ENCODE measurements at places on chromosomes 2 and 18.

GRCh38 chr2:222944552-222944951, 83.7 kb downstream of the ACSL3 start:
- no peak for DNase-seq

DNA sequence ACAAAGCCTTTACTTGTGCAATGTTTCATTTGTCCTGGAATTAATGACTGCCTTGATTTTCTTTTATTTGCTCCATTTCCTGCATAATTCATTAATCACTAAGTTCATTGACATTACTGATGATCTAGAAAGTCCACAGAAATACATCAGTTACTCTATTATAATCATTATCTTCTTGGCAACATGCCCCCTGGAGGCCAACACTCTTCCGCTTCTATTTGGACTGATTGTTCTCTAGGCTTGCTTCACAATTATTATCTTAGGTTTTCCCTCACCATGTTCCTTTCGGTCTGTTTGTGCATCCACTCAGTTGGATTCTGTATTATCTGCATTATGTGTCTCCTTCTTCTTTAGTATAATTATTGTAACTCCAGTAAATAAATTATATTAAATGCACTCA, 461.0 kb upstream of the CDH2 start:
- no peak for DNase-seq

DNA sequence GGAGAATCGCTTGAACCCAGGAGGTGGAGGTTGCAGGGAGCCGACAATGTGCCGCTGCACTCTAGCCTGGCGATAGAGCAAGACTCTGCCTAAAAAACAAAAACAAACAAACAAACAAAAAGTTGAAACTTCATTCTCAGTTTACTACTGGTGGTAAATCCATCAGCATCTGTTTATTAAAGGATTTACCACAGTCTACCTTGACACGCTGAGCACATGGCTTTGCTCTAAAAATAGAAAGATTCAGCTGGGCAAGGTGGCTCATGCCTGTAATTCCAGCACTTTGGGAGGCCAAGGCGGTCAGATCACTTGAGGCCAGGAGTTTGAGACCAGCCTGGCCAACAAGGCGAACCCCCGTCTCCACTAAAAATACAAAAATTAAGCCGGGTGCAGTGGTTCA, 201.3 kb downstream of the TGIF1 start:
- DNase-seq: no peak

GRCh38 chr2:61282104-61282590, 120.2 kb downstream of the C2orf74 start:
- DNase-seq: no peak

- no peak for DNase-seq
These were observed 88.4 kb downstream of the METTL4 start for GRCh38 chr18:2482706-2483475.

DNA sequence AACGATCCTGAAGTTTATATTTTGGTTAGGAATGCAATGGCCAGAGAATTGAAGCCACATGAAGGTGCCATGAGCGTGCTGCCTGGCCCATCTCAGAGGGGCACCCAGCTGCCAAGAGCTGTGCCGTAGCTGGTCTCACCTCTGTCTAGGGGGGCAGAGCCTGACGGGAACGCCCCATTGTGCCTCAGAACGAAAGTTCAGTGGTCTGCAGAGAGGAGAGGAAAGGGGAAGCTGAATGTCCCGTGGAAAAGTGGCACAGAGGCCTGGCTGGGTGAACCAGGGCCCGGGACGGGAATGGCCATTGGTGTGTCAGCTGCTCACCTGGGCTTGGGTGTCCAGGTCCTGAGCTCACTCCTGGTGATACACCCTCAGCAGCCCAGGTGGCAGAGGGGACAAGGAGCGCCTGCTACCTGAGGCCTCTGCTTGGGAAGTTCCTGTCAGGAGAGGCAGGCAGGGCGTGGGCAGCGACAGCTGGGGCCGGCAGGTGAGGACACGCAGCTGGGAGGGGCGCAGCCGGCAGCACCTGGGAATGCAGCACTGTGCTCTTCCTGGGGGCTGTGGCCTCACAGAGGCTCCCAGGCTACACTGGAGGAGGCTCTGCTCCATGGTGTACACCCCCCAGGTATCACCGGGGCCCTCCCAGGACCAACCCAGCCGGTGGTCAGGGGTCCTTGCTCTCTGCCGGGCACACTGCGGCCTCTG, 67.3 kb downstream of the PARD6G start:
- no peak for DNase-seq

GRCh38 chr2:182625814-182626213, 90.2 kb upstream of the DNAJC10 start:
- DNase-seq: no peak

DNA sequence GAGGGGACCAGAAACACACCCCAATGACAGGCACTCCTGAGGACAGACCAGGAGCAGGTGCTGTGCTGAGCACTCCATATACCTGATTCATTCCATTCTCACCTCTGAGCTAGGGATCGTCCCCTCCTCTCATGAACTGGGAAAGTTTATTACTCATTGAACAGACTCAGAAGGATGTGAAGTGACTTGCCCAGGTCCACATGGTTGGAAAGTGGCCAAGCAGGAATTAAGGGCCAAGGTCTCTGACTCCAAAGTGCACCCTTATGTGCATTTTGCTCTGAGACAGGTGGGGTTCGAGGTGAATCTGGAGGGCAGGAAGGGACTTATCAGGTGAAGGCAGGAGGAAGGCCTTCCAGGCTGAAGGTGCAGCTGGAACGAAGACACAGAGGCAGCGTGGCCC, 25.1 kb upstream of the PLB1 start:
- no peak for DNase-seq

DNA sequence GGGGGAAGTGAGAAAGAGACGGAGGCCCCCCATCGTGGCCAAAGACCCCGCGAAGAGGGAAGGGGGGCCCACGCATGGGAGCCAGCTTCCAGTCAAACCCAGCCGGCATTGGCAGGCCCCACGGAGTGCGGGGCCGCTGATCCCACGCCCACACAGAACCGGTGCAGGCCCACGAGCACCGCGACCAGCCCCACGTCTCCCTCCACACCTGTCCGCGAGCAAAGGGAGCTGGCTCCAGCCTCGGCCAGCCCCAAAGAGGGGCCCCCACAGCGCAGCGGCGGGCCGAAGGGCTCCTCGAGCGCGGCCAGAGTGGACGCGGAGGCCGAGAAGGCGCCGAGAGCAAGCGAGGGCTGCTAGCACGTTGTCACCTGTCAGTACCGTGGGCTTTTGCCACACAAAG, 125.0 kb upstream of the TWIST2 start:
- DNase-seq: no peak

- no peak for DNase-seq
These were observed 18.5 kb upstream of the IGFBP5 start for GRCh38 chr2:216713691-216714336.

- no peak for DNase-seq
These were observed 3.3 kb upstream of the NETO1 start for GRCh38 chr18:72871091-72871490.

GRCh38 chr2:6877402-6878304, at the start of gene RSAD2:
TSS of gene RSAD2 (plus strand) at chr2:6877777. CDS start at chr2:6877801, 24 bp downstream.
- DNase-seq: no peak

DNA sequence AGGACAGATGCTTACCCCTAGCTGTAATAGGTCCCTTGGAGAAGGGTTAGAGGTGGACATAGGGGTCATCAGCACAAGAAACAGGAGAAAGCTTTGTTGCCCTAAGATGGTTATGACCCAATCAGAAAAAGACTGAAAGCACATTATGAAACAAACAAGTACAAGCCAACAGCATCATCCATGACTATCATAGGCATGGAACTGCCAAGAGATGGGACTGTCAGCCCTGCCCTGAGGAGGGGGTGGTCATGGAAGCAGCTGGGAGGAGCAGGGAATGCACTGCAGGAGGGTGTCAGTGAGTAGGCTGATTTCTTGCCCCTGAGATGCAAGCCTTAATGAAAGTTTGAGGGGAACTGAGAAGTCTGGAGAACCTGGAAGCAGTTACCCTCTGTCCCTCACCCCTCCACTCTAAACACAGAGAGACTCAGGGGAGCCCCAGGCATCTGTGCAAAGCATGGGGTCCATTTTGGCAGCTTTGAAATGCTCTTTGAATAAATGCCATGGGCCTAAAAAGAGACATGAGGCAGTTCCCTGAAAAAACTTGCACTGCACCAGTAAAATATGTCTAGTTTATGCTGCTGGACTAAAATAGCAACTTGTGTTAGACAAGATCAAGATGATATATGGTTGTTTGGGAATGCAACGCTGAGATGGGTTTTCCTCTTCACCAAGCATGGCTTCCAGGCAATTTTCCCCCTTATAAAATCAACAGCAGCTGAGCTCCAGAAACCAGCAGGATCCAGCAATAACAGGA, 122.7 kb upstream of the ZFP36L2 start:
- DNase-seq: no peak

DNA sequence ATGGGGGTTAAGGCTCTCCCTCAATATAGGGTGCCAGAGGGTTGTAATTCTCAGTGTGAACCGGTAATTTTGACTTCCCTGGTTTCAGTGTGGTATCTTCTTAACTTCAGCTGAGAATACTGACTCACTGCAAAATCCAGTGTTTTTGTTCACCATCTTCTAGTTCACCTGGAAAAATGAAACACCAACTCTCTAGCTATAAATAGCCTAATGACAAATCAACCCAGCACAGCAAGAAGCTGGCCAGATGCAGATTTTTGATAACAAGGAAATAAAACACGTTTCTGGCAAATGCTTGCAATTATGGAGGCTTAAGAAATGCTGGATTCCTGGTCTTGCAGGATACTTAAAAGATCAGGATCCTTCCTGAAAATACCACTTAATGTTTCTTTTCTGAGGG, 192.3 kb downstream of the CLIP4 start:
- no peak for DNase-seq

DNA sequence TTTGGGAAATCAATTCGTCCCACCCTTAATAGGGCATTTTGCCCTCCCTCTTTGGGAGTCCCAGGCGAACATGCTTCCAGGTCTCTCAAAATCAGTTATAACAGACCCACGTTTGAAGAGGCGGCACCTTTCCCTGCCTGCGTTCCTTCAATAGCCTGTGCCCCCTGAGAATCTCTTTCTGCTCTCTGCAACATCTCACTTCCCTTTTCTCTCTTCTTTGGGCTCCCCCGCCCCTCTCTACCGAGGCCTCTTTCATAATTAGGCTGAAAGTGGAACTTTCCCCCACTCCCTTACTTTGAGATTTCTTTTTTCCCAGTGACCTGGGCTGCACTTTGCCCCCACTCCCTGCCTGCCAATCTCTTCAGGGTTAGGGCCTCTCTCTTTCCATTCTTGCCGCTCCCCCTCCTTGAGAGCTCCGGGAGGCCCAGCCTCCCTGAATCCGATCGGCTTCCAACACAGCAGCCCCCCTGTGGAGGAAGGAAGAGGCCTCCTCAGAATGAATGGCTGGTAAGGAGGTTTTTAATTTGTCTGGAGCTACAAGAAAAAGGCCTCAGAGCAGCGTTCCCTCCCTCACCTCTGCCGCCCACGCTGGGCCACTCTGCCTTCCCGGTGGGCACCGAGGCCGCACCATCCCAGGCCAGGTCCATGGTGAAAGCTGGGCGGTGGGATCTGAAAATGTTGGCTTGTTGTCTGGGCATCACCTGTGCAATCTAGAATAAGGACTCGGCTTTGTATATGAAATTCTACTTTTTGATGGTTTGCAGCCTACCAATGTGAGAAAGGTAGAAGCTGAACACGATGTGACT, 162.6 kb upstream of the SIX3 start:
- no peak for DNase-seq

DNA sequence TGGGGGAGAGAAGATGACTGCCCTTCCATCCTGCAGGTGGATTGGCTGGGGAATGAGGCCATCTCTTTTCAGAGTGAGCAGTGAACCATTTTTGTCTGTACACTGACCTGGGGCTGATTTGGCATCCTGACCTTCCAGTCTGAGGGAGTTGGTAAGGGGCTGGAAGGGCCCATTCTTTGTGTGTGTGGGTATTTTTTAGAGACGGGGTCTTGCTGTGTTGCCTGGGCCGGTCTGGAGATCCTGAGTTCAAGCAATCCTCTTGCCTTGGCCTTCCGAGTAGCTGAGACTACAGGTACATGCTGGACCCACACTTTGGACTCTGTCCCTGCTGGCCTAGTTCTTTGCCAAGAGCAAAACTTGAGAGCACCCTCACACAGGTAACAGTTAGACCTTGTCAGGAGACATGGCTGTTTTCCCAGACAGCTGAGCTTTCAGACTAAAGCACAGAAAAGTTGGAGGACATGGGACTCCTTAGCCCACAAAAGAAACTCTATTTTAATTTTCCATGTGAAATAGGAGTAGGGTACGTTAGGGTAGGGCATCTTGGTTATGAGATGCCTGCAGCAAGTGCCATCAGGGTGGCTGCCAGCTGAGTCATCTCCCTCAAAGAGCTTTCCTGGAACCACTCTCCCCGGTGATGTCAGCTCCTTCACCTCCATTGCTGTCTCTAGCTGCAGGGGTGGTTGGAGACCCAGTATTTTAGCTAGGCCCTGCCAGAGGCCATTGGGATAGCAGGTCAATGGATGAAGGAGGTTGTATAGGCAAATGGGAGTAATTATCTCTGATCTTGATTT, 60.7 kb downstream of the DGKD start:
- DNase-seq: peak; percentile 53

DNA sequence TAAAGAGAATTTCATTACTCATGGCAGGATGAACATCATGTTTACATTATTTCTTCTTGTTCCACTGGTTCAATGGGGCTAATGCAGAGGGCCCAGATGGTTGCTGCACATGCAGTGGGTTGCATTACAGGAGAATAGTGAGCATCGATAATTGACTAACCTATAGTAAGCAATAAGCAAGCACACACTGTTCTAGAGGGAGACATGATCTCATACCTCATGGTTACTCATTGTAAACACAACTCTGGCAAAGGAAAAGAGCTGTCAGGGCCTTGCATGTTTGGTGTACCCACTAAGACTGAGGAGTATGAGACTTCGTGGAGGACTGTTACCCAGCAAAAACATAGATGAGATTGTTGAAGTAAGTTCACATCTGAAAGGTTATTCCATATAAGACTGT, 885.6 kb upstream of the VRK2 start:
- no peak for DNase-seq

- no peak for DNase-seq
These were observed 14.7 kb downstream of the KLHL23 start for GRCh38 chr2:169748319-169748718.

DNA sequence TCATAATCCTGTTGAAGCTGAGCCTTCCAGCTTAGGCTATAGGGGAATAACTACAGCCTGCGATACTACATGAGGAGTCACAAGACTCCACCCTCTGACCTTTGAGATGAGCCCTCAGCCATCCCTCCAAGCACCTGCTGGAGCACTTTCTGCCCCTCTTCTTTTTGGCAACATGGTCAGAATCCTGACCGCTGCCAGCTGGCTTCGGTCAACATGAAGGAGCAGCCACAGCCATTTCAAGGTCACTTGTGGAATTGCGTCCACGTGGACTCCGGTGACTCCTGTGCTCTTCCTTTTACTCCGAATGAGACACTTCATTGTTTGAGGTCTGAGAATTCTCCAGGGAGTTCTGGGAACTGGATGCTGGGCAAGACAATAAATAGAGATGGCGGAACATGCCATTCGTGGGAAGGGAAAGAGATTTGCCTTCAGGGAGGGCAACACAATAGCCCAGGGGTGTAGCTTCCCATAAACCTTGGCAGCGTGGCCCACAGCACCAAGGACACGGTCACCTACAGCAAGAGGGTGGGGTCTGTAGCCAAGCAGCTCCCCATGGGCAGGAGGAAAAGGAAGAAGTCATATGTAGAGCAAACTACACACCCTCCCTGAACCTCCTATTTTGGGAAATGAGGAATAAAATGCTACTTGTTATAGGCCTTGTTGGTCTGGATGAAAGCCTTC, 73.3 kb upstream of the PPP1CB start:
- DNase-seq: no peak

- DNase-seq: no peak
These were observed 5.5 kb upstream of the ID2 start for GRCh38 chr2:8676191-8676920.

- DNase-seq: no peak
These were observed 43.5 kb downstream of the RRM2 start for GRCh38 chr2:10165861-10166675.
